ENCODE measurements at places on chromosomes 2 and 18. TPM values are rescaled to one million over a fixed set of nuclear protein-coding genes. Genes with fewer than 3 reads are reported as not detected.

- H3K4me3 ChIP-seq: no peak overlapping the region
- H3K27ac ChIP-seq: no peak overlapping the region
- no peaks in the 10 kb centered on the region for H3K4me1 ChIP-seq
- no peaks in the 10 kb centered on the region for H3K36me3 ChIP-seq
- no peaks in the 10 kb centered on the region for H3K27me3 ChIP-seq
These were observed 127.6 kb upstream of the LYPD1 start for GRCh38 chr2:132797556-132797955.

GRCh38 chr2:84694088-84694622 lies 177.9 kb downstream of the DNAH6 start:
- H3K4me3 ChIP-seq: no peak overlapping the region
- no peak overlapping the region for H3K27ac ChIP-seq
- no peaks in the 10 kb centered on the region for H3K36me3 ChIP-seq
- no peak for DNase-seq

DNA sequence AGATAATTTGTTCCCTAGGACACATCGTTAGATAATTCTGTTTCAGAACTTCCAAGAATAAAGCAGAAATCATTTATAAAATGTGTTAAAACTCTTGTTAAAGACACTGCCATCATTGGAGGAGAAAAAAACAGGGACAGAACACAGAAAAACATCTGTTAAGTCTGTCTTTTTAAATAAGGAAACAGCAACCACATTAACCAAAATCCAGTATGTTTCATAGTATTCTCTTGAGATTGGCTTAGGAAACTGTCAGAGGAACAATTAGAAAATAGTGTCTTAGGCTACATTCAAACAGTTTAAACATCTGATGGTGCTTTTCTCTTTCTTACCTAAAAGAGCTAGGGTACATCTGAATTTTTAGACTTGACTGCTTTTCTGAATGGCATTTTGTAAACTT lies 81.6 kb downstream of the PMS1 start:
- no peaks in the 10 kb centered on the region for H3K36me3 ChIP-seq
- H3K4me3 ChIP-seq: no peak overlapping the region
- no peak overlapping the region for H3K27ac ChIP-seq

DNA sequence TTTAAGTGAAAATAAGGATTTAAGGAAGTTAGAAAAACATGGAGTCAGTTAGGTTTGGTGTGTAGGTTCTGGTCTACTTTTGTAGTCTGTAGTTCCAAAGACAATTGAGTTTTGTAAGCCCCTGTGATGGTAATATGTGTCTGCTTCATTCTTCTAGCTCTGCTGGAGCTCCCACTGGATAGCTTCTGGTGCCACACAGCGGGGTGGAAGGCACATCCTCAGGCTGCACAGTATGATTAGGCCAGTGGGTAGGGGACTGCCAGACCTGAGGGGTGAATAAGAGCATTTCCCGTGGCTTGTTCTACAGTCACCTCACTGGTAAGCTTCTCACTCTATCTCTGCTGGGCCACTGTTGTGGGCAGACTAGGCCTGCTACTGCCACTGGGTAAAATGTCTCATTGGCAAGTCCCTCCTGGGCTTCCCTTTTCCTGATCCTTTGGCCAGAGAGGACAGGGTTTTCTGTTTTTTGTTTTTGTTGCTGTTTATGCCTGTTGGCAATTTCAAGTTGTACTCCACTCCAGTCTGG lies 44.5 kb downstream of the TMEM131 start:
- peaks cover under 1% of the 10 kb centered on the region for H3K4me1 ChIP-seq
- H3K27me3 ChIP-seq: no peaks in the 10 kb centered on the region
- no peak for DNase-seq
- no peaks in the 10 kb centered on the region for H3K36me3 ChIP-seq

- H3K27ac ChIP-seq: no peak overlapping the region
- H3K27me3 ChIP-seq: no peaks in the 10 kb centered on the region
- DNase-seq: no peak
- peaks cover 3% of the 10 kb centered on the region for H3K4me1 ChIP-seq
- peaks cover 19% of the 10 kb centered on the region for H3K36me3 ChIP-seq
These were observed 75.3 kb downstream of the USP40 start for GRCh38 chr2:233491326-233491725.

GRCh38 chr18:62069556-62069955 lies 117.3 kb downstream of the PIGN start:
- DNase-seq: no peak
- no peak overlapping the region for H3K4me3 ChIP-seq
- no peak overlapping the region for H3K27ac ChIP-seq
- H3K4me1 ChIP-seq: no peaks in the 10 kb centered on the region

DNA sequence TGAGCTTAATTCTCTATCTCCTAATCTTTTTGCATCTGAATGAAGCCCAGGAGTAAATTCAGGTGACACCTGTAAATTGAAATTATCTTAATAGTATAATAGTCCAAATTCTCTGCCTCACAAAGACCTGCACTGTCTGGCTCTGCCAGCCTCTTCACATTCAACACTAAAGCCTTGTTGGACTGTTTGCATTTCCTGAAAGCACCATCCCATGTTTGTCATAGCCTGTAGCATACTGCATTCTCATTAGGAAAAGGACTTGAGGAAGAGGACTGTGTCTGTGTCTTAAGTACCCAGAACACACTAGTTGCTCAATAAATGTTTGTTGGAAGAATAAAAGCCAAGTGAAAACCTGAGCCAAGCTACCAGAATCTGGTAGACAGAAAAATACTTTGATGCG lies 42.9 kb upstream of the GRHL1 start:
- DNase-seq: no peak
- H3K4me3 ChIP-seq: no peak overlapping the region
- H3K27me3 ChIP-seq: no peaks in the 10 kb centered on the region
- H3K4me1 ChIP-seq: no peaks in the 10 kb centered on the region

The AGFG1 gene
- 35.3 TPM for total RNA-seq

DNA sequence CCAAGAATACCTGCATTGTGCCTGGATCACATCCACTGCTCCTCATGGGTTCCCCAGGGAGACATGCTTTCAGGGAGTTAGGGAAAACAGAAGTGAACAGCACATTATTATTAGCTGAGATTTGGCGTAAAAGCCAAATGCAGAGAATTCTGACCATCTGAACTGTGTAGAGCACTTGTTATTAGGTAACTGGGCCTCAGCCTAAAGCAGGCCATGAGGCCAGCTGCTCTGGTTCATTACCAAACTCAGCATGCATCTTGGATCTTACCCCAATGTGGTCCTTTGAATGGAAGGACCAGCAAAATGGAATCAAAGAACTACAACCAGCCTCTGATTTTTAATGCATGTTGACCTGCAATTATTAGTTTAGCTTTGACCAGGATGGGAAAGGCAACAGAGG lies 322.3 kb downstream of the KCNS3 start:
- H3K27me3 ChIP-seq: no peaks in the 10 kb centered on the region
- no peaks in the 10 kb centered on the region for H3K36me3 ChIP-seq
- DNase-seq: no peak
- H3K4me3 ChIP-seq: no peak overlapping the region
- H3K4me1 ChIP-seq: no peaks in the 10 kb centered on the region

- DNase-seq: no peak
- H3K36me3 ChIP-seq: no peaks in the 10 kb centered on the region
- H3K27ac ChIP-seq: no peak overlapping the region
These were observed 107.2 kb upstream of the CDH2 start for GRCh38 chr18:28284132-28284531.

- no peaks in the 10 kb centered on the region for H3K27me3 ChIP-seq
- H3K4me3 ChIP-seq: no peak overlapping the region
- H3K36me3 ChIP-seq: no peaks in the 10 kb centered on the region
- DNase-seq: no peak
- no peak overlapping the region for H3K27ac ChIP-seq
- H3K4me1 ChIP-seq: no peaks in the 10 kb centered on the region
These were observed 156.7 kb upstream of the HDAC4 start for GRCh38 chr2:239557516-239557915.

DNA sequence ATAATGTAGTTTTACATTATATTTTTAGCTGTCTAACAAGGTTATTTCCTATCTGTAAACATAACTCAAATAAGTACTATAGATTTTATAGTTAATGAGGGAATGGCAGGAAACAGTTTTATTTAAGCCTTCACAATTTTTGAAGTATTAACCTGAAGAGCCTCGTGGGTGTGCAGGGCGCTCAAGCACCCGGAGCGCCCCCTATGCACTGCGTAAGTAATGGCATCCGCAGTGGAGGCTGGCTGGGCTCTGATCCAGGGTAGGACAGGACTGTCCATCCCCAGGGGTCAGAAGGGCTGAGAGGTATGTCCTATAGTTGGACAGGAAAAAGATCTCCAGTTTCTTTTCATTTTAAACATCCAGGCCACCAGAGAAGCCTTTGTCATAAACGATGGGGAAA lies 8.2 kb upstream of the GBX2 start:
- H3K27ac ChIP-seq: no peak overlapping the region
- H3K4me3 ChIP-seq: no peak overlapping the region
- peaks cover 100% of the 10 kb centered on the region for H3K27me3 ChIP-seq
- H3K4me1 ChIP-seq: no peaks in the 10 kb centered on the region

The REG1B gene
- total RNA-seq: not detected

All from cardiac muscle cell (in vitro differentiated cells and primary cell).